Cerebellum (tissue), 4 donors: ENCODE measurements at places on chromosomes 2 and 18. TPM values are rescaled to one million over a fixed set of nuclear protein-coding genes. Genes with fewer than 3 reads are reported as not detected.
A peak's percentile ranks its signal among the peaks of the same experiment; 100 is the strongest.

Gene DCAF17
- total RNA-seq = 64.1 TPM

Gene STON1
- total RNA-seq = 11.4 TPM

Gene ACMSD
- total RNA-seq = not detected

Gene CENPA
- total RNA-seq = 4.6 TPM

Gene KCNIP3
- 20.8 TPM for total RNA-seq

Gene NPPC
- 2.0 TPM for total RNA-seq

Gene MFSD6
- 41.2 TPM for total RNA-seq

GRCh38 chr2:235861383-235861782 lies 306.8 kb downstream of the GBX2 start:
- no peak for DNase-seq

- DNase-seq = no peak
Measured at GRCh38 chr2:148298196-148298595, 277.3 kb downstream of the MBD5 start.

DNA sequence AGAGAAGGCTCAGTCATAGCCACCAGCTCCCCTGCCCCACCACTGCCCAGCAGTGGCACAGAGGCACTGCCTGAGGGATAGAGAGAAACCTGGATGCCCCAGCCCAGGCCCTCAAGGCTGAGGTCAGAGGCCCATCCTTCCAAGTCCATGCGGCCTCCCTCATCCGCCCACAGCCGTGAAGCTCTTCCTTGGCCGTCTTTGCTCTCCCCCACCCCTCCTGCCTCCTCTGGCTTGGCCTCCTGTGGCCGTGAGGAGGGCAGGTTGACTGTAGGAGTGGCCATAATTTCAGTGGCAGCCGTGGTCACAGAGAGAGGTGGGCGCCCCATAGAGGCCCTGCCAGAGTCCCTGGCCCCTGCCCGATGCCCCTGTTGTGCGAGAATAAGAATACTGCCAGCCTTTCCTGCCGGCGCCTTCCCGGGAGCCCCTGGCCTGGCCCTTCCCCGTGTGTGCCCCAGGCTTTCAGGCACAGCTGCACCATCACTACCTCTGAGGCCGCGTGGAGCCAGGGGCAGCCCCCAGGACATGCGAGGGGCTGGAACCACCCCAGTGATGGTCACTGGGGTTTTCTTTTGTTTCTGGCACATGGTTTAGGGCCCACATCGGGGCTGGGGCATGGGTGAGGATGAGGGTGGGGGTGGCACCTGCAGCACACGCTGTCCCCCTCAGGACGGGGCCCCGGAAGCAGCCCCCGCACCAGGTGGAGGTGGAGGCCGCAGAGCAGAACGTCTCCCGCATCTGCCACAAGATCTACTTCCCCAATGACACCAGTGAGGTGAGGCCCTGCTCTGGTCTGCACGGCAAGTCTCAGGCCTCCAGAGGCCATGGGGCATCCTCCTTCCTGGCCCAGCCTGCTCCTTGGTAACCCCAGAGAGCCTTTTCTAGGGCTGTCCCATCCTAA lies 13.1 kb upstream of the GPR17 start:
- no peak for DNase-seq

DNA sequence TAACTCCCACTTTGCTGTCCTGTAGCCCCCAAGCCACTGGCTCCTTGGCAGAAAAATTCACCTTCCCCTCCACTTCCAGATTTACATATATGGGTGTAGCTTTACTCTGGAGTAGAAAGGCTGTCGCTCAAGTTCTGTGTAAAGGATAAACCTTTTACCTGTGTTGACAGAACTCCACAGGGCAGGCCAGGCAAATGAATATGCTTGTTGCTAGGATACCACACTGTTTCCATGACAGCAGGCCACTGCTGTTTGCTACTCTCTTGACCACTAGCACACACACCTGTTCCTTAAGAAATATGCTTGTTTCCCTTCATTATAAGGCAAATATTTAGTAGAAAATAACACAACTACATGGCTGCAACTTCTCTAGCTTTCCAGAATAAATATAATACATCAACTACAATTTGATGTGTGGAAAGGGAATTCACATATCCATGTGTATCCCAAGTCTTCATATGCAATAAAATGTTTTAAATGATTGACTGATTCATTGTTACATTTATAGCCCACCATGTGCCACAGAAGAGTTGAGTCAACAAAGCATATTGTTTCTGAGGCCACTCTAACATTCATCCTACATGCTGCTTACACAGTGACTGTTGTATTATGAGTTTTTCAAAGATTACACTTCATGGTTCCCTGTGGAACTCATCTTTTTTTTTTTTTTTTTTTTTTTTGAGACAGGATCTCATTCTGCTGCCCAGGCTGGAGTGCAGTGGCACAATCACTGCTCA lies 56.2 kb upstream of the ROCK1 start:
- DNase-seq = peak; percentile 10

- no peak for DNase-seq
Measured at GRCh38 chr2:31222071-31222470, 4.8 kb upstream of the CAPN14 start.

- no peak for DNase-seq
Measured at GRCh38 chr18:61754039-61754583, 138.7 kb downstream of the RNF152 start.

- DNase-seq = no peak
Measured at GRCh38 chr2:26530696-26531095, 52.8 kb upstream of the OTOF start.

- no peak for DNase-seq
Measured at GRCh38 chr2:176552501-176553135, 283.4 kb downstream of the MTX2 start.

DNA sequence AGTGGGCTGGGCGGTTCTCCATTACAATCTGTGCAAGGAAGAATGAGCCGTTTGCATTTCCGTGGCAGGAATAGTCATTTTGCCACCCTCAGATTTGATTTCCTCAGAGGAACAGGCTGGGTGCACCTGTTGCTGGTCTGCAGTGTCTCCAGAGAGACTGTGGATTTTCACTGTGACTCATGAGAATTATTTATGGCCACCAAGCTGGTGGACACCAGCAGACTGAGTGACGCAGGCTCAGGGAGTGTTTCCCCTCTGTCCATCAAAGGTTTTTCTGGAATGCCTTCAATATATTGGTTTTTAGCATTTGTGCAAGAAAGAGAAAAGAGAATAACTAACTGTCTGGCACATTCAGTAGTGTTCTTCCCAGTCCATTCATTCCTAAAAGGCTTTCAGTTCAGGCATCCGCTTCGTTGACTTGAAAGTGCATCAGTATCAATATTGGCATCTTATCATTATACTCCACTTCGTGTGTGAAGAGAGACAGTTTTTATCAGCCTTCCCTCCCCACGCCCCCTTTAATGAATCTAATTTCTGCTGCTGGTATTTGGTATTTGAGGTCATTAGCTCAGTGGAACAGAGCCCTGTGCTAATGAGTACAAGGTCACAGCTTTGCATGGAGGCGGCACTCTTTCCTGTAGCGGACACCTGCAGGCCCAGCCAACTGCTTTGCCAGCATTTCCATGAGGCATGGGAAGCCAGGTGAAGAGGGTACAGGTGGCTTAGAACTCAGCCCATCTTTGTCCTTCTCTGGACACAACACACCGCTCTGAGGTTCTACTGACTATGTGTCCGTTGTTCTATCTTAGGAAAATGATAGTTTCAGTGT lies 39.9 kb downstream of the PRKCE start:
- DNase-seq = peak; percentile 44

DNA sequence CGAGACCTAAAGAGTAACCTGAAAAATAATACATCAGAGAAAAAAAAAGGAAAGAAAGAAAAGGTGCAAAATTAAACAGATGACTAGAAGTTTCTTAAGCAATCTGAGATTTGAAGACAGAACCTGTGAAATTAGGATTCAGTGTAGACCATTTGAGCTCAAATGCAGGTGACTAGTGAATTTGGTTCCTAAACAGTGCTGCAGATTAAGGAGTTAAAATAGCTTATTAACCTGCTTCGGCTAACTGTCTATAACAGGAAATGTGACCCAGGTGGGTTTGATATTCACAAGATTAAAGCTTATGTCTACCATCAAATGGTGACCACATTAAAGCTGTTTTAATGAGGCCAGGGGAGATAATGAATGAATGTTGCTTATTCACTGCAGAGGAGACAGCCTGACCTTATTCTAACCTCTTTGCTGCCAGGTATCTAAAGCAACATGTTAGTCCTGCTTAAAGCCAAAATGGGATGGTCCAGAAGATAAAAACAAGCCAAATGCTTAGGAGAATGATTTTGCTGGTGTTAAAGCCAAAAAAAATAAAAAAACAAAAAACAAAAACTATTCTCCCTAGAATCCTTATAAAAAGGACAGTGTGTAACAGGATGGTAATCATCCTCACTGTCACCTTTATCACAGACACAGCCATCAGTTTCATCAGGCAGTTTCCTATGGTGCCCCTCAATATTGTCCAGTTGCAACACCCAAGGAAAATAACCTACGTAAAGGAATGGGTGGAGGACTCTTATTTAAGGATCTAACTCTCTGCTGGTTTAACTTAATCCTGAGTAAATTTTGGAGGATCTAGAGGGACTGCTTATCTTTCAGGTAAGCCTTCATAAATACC lies 769.0 kb upstream of the ZEB2 start:
- no peak for DNase-seq

DNA sequence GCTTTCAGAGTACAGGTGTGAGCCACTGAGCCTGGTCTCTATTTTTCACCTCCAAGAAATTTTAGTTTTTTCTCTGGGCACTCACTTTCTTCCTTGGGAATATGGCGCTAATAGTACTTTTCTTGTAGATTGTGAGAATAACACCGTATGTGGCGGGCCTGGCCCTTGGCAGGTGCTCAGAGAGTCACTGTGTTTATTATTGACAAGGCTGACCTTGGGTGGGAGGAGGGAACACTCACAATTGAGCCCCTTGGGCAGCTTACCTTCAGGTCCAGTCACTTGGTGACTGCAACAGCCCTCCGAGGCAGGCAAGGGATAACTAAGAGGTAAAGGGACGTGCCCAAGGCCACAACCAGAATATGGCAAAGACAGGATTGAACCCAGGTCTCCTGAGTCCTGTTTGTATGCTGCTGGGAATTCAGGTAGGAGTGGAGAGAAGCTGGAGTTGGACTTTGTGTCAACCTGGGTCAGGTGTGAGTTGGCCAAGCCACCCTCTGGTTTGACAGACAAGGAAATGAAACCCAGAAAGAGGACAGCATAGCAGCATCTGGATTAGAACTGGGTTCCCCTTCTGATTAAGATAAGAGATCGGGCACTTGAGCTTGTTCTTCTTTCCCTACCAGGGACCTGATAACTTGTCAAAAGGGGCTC lies 2.8 kb upstream of the STK25 start:
- no peak for DNase-seq

DNA sequence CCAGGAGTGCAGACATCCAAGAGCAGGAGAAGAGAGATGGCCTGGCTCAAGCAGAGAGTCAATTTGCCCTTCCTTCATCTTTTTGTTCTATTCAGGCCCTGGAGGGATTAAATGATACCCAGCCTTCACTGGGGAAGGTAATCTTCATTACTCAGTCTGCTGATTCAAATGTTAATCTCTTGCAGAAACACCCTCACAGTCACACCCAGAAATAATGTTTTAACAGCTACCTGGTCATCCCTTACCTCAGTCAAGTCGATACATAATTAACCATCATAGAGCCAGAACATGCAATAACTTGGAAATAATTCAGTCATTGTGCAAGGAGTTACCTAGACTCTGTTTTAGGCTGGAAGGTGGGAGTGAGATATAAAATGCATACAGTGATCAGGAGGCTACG lies 163.7 kb upstream of the TNP1 start:
- DNase-seq = no peak

GRCh38 chr2:88192613-88193012 lies 22.5 kb downstream of the THNSL2 start:
- DNase-seq = no peak

- peak; percentile 75 for DNase-seq
Measured at GRCh38 chr2:239934571-239935171, 90.5 kb downstream of the NDUFA10 start.

GRCh38 chr2:223404616-223405015 lies 197.5 kb downstream of the SCG2 start:
- DNase-seq = no peak

- peak; percentile 48 for DNase-seq
Measured at GRCh38 chr18:49677762-49678413, 116.0 kb downstream of the LIPG start.

GRCh38 chr18:51009072-51009471 lies 20.9 kb upstream of the SMAD4 start:
- DNase-seq = no peak

- DNase-seq = no peak
Measured at GRCh38 chr2:24881623-24882022, 38.4 kb downstream of the ADCY3 start.

GRCh38 chr18:58314284-58314683 lies 270.3 kb downstream of the NEDD4L start:
- DNase-seq = peak; percentile 75

DNA sequence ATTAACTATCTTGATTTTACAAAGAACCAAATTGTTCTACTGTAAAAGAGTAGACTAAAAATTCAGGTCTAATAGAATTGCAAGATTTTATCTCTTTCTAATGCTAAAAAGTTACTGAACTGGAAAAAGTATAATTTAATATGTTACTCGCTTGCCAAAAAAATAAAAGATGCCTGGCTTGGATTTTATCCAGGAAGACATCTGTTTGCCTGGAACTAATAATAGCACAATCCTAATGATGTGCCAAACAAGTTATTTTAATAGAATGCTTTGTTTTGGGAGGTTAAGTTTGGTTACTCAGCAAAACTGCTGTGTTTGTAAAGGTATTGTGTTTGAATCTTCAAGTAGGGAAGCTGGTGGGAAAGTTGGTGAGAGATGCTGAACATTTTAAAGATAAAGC lies 19.4 kb upstream of the ZSWIM2 start:
- DNase-seq = no peak

GRCh38 chr18:12426924-12427323 lies 19.2 kb downstream of the PRELID3A start:
- DNase-seq = no peak

GRCh38 chr2:236969767-236970655 lies 115.7 kb upstream of the COPS8 start:
- DNase-seq = no peak

- DNase-seq = no peak
Measured at GRCh38 chr2:60693551-60693950, 62.5 kb upstream of the PAPOLG start.

- DNase-seq = no peak
Measured at GRCh38 chr18:31102025-31102684, at the start of gene DSC2. DSC2 (minus strand) TSS chr18:31102421; CDS start chr18:31101971, 450 bp downstream.

GRCh38 chr2:67599561-67599960 lies 202.4 kb downstream of the ETAA1 start:
- DNase-seq = no peak
